Adipocyte (in vitro differentiated cells): ENCODE measurements at places on chromosomes 3 and 15.

DNA sequence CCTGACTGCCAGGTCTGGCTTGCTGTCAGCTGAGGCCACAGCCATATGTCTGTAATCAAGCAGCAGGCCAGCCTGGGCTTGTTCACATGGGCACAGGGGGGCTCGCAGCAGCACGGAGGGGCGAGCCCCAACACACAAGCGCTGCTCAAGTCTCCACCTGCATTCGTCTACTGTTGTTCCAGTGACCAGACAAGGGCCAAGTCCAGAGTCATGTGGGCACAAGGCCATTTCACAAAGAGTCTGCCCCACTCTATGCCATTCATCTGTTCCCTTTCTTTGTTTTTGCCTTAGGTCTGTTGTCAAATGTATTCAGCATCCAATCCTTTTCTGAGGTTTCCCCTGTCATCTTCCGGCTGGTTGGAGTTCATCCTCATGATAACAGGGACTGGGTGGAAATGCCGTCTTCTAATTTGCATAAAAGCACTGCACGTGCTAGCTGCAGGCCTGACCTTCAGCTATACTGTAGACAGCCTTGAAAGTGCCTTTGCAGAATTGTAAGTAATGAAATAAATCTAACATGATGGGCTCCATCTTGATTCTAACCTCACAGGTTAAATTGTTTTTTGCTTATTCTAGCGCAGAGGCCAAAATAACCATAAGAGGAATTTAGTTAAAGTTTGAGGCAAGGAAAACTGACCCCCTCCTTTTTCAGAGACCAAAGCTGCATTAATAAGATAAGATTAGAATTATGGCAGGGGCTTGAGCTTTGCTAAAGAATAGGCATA, 28.6 kb upstream of the KBTBD12 start:
- no peak for DNase-seq

DNA sequence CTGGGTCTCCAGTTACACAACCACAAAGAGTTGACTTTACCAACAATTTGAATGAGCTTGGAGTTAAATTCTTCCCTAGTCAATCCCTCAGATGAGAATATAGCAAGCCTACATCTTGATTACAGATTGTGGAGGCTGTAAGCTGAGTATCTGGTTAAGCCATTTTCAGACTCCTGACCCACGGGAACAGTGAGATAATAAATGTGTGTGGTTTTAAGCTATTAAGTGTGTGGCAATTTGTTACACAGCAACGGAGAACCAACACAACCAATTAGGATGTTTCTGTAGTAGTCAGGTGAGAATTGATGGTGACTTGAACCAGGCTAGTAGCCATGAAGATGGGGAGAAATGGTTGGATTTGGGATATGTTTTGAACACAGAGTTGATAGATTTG, 37.7 kb upstream of the SLC4A7 start:
- no peak for DNase-seq

GRCh38 chr3:152054315-152054714, 180.9 kb downstream of the SUCNR1 start:
- DNase-seq: no peak

DNA sequence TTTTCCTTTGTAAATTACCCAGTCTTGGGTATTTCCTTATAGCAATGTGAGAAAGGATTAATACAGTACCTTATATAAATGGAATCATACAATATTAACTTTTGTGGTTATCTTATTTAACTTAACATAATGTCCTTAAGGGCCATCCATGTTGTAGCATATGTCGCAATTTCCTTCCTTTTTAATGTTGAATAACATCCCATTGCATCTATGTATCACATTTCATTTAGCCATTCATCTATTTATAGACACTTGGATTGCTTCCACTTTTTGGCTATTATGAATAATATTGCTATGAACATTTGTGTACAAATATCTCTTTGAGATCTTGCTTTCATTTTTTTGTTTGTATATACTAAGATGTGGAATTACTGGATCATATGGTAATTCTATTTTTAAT, 342.2 kb downstream of the PDCD6IP start:
- peak; percentile 76 for DNase-seq

- no peak for DNase-seq
Observed at GRCh38 chr3:131109156-131109555, 82.5 kb downstream of the NEK11 start.

DNA sequence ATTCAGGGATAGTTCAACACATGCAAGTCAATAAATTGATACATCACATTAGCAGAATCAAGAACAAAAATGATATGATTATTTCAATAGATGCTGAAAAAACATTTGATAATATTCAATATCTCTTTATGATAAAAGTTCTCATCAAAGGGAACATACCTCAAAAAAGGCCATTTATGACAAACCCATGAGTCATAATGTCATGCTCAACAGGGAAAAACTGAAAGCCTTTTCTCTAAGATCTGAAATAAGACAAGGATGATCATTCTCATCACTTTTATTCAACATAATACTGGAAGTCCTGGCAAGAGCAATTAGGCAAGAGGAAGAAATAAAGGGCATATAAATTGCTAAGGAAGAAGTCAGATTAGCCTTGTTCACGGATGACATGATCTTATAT, 54.1 kb upstream of the TMEM158 start:
- DNase-seq: no peak

DNA sequence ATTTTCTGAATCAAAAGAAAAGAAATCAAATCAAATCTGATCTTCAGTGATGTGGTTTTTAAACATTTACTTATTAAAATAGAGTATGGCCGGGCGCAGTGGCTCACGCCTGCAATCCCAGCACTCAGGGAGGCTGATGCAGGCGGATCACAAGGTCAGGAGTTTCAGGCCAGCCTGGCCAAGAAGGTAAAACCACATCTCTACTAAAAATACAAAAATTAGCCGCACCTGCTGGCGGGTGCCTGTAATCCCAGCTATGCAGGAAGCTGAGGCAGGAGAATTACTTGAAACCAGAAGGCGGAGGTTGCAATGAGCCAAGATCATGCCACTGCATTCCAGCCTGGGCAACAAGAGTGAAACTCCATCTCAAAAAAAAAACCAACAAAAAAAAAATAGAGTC, 169.1 kb downstream of the ULK4 start:
- DNase-seq: no peak

- no peak for DNase-seq
Observed at GRCh38 chr15:76024021-76024768, 12.0 kb upstream of the NRG4 start.

- no peak for DNase-seq
Observed at GRCh38 chr3:50418850-50419249, 59.5 kb upstream of the TMEM115 start.

- no peak for DNase-seq
Observed at GRCh38 chr3:134658555-134658954, 7.7 kb upstream of the KY start.

- peak; percentile 84 for DNase-seq
Observed at GRCh38 chr15:39304201-39304841, 276.6 kb upstream of the THBS1 start.

DNA sequence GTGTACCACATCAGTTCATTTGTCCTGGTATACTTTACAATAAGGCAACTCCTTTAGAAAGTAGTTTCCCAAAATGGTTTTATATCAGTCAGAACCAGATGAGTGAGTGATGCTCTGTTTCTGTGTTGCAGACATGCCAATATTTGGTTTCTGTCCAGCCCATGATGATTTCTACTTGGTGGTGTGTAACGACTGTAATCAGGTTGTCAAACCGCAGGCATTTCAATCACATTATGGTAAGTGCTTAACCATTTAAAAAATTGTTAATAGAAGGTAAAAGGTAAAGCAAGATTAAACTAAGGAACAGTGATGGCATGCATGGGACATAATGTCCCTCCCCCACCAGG, 40.0 kb upstream of the SCAANT1 start:
- DNase-seq: no peak

- peak; percentile 61 for DNase-seq
Observed at GRCh38 chr3:5138214-5138981, 16.3 kb downstream of the ARL8B start.

- DNase-seq: no peak
Observed at GRCh38 chr15:99076109-99076508, 28.8 kb upstream of the SYNM start.

GRCh38 chr3:16739541-16740105, 134.4 kb upstream of the DAZL start:
- peak; percentile 62 for DNase-seq

DNA sequence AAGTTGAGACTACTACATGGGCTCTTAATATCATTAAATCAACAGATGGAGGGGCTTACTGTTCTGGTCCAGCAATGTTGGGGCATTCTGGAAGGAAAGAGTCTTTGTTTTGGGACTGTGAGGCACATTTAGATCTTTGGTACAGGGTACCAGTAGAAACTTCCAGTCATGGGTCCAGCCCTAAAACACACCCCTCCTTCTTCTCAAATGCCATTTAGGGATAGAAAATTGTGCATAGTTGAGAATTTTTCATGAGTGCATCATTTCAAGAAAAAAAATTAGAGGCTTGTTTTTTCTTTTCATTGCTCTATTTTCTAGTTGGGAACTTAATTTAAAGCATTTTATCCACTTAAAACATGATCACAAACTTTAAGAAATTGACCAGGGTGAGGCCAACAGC, 4.1 kb upstream of the RTP1 start:
- DNase-seq: peak; percentile 49

DNA sequence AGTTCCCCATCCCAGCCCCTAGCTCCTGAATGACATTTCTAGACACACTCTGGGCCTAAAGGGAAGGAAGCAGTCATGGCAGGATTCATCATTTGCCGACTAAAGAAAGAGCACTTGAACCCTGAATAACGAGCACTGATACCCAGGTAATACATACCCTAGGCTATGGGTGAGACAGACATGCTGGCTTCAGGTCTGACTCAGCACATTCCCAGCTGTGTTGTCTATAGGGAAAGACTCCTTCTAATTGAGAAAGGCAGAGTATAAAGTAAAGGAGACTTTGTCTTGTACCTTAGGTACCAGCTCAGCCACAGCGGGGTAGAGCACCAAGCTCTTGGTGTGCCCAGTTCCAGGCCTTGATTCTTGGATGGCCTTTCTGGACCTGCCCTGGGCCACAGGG, 870.5 kb downstream of the PDCD6IP start:
- DNase-seq: no peak

DNA sequence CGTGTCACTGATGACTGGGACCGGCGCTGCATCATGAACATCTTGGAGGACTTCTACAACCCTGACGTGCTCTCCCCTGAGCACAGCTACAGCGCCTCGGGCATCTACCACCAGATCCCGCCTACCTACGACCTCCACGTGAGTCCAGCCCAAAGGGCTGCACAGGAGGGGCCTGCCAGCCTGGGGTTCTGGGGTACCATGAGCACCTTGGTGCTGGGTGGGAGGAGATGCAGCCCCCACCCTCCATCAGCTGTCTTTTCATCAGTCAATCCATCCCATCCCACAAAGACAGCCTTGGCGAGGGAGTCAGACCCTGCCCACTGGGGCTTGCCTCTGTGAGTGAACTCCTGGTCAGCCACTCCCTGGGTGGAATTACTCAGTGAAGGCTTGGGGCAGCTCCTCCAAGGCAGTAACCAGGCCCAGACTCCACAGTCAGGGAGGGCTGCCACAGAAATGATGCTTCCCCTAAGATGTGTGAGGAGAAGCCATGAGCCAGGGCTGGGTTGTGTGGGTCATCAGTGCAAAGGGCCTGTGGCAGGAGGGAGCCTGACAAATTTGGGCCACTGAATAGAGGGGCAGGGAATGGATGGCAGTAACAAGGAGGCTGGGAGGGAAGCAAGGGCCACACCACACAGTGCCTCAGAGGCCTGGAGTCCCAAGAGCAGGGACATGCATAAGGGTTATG, 47.9 kb downstream of the SEMA3G start:
- no peak for DNase-seq

DNA sequence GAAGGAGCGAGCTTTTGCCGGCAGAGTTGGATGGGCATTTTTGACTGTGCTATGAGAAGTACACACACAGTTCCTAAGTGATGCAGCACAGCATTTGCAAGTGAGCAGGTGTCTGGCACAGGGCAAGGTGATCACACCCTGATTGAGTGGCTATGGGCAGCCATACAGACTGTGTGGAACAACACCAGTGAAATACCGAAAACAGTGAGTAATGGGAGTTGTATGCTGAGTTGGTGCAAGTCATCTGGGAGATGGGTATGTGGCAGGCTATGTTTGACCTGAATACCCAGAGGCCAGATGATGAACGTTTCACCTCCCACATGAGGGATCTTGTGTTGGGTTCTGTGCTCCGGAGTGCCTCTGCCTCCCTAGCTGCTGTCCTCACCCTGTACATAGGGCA, 53.5 kb upstream of the TIPARP start:
- DNase-seq: no peak

DNA sequence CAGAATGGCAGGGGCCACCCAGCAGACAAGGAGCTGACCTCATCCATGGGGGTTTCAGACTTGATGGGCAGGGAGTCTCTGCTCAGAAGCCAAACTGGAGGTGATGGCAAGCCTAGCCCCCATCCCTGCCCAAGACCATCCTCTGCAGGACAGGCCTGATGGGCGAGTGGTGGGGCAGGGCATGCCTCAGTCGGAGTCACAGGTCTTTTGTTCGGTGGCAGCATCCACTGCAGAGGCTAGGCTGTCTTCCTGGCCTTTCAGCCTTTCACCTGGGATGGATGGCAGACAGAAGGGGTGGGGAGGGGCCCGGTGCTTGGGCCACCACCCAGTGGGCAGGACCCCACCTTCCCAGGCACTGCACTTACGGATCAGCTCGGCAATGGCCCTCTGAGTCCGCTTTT, 44.4 kb downstream of the PTH1R start:
- no peak for DNase-seq

DNA sequence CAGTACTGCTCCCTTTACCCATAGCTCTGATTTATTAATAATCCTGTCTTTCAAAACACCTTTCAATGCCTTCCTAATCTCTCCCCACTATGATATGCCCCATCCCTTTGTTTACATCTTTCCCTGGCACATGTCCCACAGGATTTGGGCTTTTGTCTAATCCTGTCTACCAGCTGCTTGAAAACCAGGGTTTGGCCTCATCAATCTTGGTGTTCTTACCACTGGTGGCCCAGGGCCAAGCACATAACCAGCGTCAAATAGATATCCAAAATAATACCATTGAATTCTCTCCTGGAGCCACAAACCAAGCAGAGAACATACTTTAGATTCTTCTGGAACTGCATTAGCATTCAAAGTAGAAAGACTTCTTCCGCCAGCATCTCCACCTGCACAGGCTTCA, 104.8 kb upstream of the PPP2R3A start:
- no peak for DNase-seq

DNA sequence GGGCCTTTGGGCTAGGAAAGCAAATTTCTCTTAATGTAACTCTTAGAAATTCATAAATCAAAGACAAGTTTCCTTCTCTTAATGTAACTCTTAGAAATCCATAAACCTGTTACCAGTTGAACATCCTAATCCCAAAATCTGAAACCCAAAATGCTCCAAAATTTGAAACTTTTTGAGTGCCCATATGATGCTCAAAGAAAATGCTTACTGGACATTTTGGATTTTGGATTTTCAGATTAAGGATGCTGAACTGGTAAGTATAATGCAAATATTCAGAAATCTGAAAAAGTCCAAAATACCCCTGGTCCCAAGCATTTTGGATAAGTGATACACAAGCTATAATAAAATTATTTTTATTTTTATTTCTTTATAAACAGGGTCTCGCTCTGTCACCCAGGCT, 51.5 kb upstream of the ZBTB38 start:
- DNase-seq: no peak
